Thyroid gland (tissue), 4 donors: ENCODE measurements at places on chromosomes 6 and 20. TPM values are rescaled to one million over a fixed set of nuclear protein-coding genes. Genes with fewer than 3 reads are reported as not detected.

EPPIN gene
- 1.1 TPM for total RNA-seq

CGA gene
- not detected for total RNA-seq

SLC17A3 gene
- total RNA-seq: not detected

CDH26 gene
- 1.8 TPM for total RNA-seq

SUMO4 gene
- 9.9 TPM for total RNA-seq

SCRT2 gene
- not detected for total RNA-seq

GHRH gene
- total RNA-seq: not detected

DNA sequence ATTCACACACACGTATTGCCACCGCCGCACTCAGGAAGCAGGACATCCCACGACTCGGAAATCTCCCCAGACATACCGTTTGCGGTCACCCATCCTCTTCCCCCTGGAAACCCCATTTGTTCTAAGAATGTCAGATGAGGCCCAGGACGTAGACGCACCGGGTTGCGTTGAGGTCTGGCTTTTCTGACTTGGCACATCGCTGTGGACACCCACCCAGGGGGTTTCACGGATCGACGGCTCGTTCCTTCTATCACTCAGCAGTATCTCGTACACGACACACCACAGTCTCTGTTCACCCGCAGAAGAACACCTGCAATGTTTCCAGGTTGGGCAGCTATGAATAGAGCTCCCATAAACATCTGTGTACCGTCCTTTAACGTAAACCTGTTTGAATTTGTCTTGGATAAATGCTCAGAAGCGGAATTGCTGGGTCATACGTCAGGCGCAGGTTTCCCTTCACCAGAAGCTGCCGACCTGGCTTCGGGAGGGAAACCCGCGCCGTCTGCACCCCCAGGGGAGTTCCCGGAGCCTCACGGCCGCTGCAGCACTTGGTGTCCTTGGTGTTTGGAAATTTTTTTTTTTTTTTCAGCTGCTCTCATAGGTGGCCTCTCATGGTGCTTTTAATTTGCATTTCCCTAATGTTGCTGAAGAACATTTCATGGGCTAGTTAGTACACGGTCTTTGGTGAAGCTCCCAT lies 9.3 kb upstream of the EEF1A2 start:
- no peak overlapping the region for H3K4me3 ChIP-seq
- H3K27me3 ChIP-seq: no peaks in the 10 kb centered on the region
- H3K27ac ChIP-seq: no peak overlapping the region
- H3K36me3 ChIP-seq: no peaks in the 10 kb centered on the region
- no peaks in the 10 kb centered on the region for H3K4me1 ChIP-seq
- no peak for DNase-seq

- no peak overlapping the region for H3K4me3 ChIP-seq
- H3K36me3 ChIP-seq: no peaks in the 10 kb centered on the region
- no peaks in the 10 kb centered on the region for H3K4me1 ChIP-seq
- H3K27me3 ChIP-seq: no peaks in the 10 kb centered on the region
- H3K27ac ChIP-seq: no peak overlapping the region
Observed at GRCh38 chr6:83511266-83511665, 1.1 kb upstream of the PRSS35 start.

GRCh38 chr20:60294632-60295031 lies 336.4 kb downstream of the CDH26 start:
- no peak overlapping the region for H3K27ac ChIP-seq
- no peaks in the 10 kb centered on the region for H3K36me3 ChIP-seq
- no peak for DNase-seq
- no peaks in the 10 kb centered on the region for H3K4me1 ChIP-seq

DNA sequence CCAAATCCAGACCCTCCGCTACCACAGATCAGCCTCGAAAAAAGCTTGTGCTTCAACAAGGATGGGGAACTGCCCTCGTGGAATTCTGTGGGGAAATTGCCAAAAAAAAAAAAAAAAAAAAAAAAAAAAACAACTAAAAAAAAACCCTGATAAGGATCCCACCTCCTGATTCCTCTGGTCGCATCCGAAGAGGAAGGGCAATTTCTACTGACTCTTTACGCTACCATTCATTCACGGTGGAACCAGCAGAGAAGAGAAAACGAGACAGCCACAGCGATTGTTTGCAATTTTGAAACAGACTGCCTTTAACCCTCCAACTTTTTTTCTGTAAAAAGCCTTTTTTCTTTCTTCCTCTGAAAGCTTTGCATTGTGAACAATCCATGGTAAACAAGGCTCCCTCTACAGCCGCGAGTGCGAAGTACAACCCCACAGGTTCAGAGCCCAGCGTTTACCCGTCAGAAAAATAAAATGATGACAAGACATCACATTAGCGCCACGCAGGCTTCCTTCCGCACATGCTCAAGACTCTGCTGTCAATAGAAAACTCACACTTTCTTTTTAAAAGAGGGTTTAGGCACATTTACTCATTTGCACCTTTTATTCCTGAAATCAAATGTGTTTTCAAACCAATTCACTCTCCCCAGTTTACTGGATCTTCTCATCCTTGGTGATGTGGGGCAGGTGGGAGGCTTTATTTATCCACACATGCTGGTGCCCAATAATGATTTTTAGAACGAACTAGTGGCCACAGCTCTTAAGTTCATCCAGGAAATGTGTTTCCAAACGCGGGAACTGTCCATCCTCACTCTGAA lies 100.0 kb downstream of the NOL4L start:
- no peak overlapping the region for H3K4me3 ChIP-seq
- peak; percentile 81 for DNase-seq
- H3K27me3 ChIP-seq: no peaks in the 10 kb centered on the region
- H3K36me3 ChIP-seq: no peaks in the 10 kb centered on the region
- peak overlapping the region; percentile 83 for H3K27ac ChIP-seq

GRCh38 chr6:13794184-13794583 lies 20.2 kb downstream of the MCUR1 start:
- no peaks in the 10 kb centered on the region for H3K4me1 ChIP-seq
- no peak overlapping the region for H3K4me3 ChIP-seq
- H3K27ac ChIP-seq: no peak overlapping the region
- H3K27me3 ChIP-seq: no peaks in the 10 kb centered on the region
- DNase-seq: no peak

DNA sequence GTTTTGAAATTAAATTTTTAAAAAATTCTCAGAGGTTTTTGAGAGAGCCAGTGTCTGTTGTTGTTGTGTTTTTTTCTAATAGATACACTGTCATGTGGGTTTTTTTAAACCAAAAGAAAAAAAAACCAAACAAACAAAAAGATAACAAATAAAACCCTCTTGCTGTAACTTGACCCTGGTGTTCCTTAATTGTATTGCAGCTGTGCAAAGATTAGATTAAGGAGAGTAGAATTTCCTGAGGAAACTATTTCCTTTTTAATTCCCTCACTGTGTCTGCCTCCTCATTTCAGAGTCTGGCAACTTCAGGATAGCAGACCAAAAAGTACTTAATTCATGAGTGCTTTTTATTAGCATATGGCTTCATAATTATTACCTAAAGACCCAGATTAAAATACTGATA lies 281.9 kb downstream of the EPM2A start:
- no peaks in the 10 kb centered on the region for H3K4me1 ChIP-seq
- no peak overlapping the region for H3K4me3 ChIP-seq
- H3K27ac ChIP-seq: no peak overlapping the region
- H3K36me3 ChIP-seq: no peaks in the 10 kb centered on the region

GRCh38 chr20:14996883-14997672 lies 659.7 kb upstream of the FLRT3 start:
- H3K27ac ChIP-seq: no peak overlapping the region
- no peaks in the 10 kb centered on the region for H3K36me3 ChIP-seq
- H3K4me3 ChIP-seq: no peak overlapping the region
- no peak for DNase-seq

DNA sequence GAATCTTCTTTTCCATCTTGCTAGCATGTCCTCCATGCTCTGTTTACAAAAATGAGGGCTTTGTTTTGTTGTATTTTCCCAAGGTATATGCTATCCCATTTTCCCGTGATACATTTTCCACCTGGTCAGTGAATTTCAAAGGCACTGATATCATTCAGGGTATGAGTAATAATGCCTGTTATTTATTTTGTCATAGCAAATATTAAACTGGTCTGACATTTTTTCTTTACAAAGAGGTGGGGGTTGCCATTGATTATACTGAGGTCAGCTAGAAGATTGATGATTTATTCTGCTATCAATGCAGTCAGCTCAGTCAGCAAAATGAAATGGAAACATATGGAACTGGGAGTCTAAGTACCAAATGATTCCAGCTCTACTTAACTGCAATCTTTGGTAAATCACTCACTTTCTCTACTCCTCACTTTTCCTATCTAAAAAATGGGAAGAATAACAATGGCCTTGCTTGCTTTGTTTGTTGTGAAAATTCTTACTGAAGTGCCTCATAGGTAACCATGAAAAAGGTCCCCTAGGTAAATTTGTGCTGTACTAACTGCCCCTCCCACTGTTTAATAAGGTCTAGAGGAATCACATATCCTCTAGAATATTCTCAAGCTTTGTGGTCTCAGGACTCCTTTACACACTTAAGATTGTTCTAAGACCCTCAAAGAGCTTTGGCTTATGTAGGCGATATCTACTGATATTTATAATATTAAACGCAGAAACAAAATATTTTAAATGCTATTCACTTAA lies 64.0 kb downstream of the ARHGAP18 start:
- DNase-seq: no peak
- H3K27ac ChIP-seq: peak overlapping the region; percentile 48
- no peak overlapping the region for H3K4me3 ChIP-seq
- H3K4me1 ChIP-seq: peaks cover 39% of the 10 kb centered on the region
- H3K27me3 ChIP-seq: no peaks in the 10 kb centered on the region

GRCh38 chr6:74356391-74356790 lies 660.4 kb downstream of the CD109 start:
- H3K36me3 ChIP-seq: no peaks in the 10 kb centered on the region
- no peaks in the 10 kb centered on the region for H3K27me3 ChIP-seq
- H3K4me1 ChIP-seq: no peaks in the 10 kb centered on the region

- H3K27ac ChIP-seq: no peak overlapping the region
- H3K36me3 ChIP-seq: peaks cover 2% of the 10 kb centered on the region
- no peaks in the 10 kb centered on the region for H3K27me3 ChIP-seq
- DNase-seq: no peak
- peaks cover 4% of the 10 kb centered on the region for H3K4me1 ChIP-seq
- no peak overlapping the region for H3K4me3 ChIP-seq
Observed at GRCh38 chr20:36234771-36235320, 1.4 kb upstream of the AAR2 start.

DNA sequence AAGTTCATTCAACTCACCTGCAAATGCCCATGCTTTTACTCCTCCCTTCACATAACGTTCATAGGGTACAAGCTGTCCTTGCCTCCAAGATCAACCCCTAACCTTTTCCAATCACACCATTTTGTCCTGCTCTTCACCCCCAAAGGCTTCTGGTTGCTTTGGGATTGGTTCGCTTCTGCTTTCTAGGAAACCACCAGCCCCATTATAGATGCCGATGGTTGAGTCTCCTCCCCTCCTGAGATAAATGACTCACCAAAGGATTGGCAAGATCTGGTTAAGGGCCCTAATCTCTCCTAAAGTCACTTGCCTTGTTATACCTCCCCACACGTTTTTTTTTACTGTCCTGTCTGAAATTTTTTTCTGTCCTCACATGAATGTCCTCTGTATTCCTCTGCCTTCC lies 311.4 kb downstream of the HACE1 start:
- no peak for DNase-seq
- no peaks in the 10 kb centered on the region for H3K36me3 ChIP-seq
- no peaks in the 10 kb centered on the region for H3K27me3 ChIP-seq
- H3K27ac ChIP-seq: no peak overlapping the region

DNA sequence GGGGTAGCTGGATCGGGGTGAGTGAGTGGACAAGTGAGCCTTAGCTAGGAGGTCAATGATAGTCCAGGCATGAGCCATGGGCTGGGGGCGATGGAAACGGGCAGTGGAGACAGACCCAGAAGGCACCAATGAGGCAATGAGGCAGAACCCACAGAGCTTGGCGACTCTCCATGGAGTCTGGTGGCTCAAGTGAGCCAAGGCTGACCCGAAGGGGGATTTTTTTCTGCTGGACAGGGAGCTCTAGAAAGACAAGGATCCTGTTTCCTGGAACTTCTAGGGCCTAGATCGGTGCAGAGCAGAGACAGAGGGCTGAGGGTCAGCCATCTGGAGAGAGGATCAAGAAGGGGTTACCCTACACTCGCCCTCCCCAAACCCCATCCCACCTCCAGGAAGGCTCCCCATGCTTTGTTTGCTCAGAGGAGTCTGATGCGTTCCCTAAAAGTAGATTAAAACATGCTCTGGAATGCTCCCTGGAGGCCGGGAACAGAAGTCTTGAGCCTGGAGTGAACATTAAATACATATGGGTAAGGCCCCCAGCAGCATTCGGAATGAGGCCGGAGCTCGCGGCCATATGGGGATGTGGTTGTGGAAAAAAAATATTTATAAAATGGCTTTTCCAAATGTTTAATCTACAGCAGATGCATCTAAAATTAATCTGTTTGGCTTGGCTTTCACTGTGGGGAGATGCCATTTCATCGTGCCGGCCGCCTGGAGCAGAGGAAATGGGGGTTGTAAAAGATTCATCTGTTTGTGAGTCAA lies 237.8 kb upstream of the PMEPA1 start:
- H3K4me3 ChIP-seq: no peak overlapping the region
- DNase-seq: no peak
- no peaks in the 10 kb centered on the region for H3K27me3 ChIP-seq
- no peaks in the 10 kb centered on the region for H3K4me1 ChIP-seq

DNA sequence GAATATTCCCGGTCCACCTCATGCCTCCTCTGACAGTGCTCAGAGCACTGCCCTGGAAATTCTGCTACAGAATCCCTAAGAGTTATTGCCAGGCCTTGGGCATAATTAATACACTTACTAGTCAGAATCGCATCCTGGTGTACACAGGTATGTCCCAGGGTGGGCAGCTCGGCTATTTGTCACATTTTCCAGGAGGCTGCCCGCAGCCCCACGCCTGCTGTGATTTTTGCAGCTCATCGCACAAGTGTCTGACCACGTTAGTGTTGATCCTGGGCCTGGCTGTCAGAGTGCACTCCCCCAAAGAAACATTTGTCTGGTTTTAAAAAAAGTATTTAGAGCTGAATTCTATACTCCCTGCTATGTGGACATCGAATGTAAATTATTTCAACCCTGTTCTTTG lies 105.4 kb downstream of the CD83 start:
- H3K36me3 ChIP-seq: no peaks in the 10 kb centered on the region
- H3K27me3 ChIP-seq: no peaks in the 10 kb centered on the region
- DNase-seq: no peak
- H3K4me1 ChIP-seq: peaks cover 2% of the 10 kb centered on the region
- no peak overlapping the region for H3K4me3 ChIP-seq
